Dorsolateral prefrontal cortex (tissue), 122 donors: ENCODE measurements at places on chromosomes 3 and 15. TPM values are rescaled to one million over a fixed set of nuclear protein-coding genes. Genes with fewer than 3 reads are reported as not detected.
A peak's percentile ranks its signal among the peaks of the same experiment; 100 is the strongest.

- peak; percentile 10 for DNase-seq
Observed at GRCh38 chr15:41417418-41418195, 712 bp downstream of the RTF1 start.

DNA sequence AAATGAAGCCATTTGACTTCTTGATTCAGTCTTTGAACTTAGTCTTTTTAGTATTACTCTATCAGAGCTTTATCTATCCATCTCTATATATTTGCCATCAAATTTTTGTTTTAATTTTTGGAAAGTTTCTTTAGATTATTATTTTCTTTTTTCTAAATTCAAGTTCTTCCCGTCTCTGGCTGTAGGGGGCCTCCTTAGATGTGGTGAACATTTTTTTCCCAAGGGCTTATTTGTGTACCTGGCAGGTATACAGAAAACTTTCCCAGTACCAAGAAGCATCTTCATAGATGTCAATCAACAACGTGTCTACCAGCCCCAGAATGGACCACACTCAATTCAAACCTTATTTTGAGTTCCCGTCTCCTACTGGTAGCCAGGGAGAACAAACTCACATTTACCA is 486.8 kb upstream of the CNTN4 start:
- no peak for DNase-seq

DNA sequence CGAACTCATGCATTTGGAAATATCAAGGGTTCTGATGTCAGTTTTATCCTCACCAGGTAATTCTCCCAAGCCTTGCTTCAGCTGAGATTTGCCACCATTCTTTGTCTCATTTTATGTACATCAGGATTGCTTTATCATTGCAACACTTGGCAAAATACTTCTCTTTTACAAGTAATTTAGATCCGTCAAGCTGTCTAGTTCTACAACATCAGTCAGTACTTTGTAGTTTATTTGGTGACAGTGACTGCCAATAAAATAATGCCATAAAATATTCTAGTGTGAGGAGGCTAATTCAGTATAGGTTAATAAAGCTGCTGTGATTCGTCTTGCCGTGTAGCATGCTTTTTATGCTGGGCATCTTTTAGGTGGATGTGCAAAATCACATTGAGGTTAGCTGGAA is 565.3 kb upstream of the SGO1 start:
- no peak for DNase-seq

DNA sequence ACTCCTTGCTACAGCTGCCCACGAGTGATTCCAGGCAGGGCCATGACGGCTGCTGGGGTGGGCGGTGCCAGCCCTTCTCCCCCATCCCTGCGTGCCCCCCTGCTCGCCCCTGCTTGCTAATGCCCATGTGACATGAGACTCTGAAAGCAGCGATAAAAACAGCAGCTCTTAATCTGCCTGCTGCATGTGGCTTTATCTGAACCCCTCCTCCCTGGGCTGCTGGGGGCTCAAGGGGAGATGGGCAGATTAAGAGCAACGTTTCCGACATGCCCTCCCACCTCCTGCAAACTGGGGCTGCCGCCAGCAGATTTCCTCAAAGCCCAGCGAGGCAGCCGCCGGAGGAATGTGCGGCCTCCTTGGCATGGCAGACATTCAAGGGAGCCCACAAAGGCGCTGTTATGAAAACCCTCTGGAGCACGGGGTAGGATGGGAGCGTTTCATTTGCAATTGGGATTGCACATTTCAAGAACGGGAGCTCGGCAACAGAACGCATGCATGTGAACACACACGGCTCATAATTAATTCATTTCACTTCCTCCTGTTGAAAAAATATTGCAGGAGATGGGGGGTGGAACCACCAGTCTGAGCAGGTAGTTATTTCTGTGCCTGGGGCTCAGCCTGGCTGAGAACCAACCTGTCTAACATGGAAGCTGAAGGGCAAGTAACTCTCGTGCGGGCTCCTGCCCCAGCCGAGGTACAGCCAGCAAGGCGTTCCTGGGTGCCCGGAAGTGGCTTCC is 504.2 kb upstream of the PROK2 start:
- DNase-seq, result peak; percentile 78

- no peak for DNase-seq
Observed at GRCh38 chr3:197029511-197030167, at the start of gene MELTF. Gene MELTF (minus strand): TSS chr3:197029817. CDS start chr3:197029702, 115 bp downstream.

GRCh38 chr3:191340966-191341365 is 10.6 kb upstream of the UTS2B start:
- no peak for DNase-seq

DNA sequence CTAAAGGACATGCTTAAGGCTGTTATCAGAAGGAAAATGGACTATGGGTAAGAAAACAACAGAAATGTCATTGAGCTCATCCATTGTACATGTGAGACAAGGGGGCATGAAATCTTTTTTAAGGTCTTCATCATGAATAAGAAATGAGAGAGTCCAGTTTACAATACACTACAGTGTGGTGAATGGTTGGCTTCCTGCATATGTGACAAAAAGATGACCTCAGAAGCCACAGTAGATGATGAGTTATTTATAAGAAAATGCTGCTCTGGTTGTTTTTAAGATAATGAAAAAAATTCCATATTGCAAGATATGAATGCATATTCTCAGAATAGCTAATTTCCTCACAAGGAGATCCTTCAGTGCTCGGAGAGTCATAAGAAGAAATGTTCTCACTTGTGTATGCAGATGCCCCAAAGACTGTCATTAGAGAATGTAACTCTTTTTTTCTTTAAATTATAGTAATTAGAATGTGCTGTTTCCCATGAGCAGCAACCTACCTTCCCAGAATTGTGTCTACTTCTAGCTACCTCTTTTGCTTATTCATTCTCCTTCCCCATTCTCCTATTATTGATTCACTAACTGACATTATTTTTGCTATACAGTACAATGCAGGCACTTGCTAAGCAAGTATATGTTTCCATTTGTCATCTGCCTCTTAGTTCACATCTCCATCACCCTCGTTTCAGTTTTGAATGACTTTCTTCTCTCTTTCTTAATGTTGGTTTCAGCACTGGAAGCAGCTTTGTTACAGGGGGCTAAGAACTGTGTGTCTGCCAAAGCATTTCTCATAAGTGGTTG is 152.0 kb upstream of the PEX5L start:
- DNase-seq, result no peak

- no peak for DNase-seq
Observed at GRCh38 chr15:61017109-61017508, 212.0 kb downstream of the RORA start.

- DNase-seq, result no peak
Observed at GRCh38 chr15:100143378-100143777, 198.4 kb downstream of the ADAMTS17 start.

DNA sequence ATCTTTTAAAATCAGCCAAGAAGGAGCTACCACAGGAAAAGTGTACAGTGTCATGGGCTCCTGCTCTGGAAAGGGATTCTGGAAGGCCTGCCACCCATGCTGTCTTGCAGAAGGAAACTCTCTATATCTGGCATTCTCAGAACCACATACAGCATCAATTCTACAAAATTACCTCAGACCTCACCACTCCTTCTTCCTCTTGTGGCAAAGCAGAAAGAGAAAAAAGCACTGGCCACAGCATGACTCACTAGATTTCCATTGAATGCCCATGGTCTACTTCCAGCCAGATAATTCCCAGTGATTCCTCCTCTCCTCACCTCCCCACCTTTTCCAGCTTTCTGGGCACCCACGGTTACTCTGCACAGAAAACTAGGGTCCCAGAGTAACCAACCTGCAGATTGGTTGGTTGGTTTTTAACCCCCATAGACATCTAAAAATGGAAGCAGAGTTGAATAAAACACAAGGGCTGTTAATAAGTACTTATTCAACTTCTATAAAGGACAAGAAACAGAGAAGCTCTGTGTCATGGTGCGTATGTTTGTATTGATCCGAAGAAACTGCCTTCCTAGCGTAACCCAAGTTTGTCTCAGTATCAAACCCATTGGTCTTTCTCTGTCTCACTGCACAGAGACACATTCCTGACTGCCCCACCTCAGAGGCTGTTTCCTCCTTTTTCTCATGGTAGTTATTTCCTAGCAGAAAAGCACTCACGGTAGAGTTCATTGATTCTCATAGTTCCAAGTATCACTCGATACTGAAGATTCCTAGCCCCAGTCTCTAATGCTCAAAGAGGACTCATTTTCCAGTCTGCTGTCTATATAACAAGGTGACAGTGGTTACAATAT is 67.7 kb downstream of the LDHAL6B start:
- no peak for DNase-seq

The HRG gene
- not detected for total RNA-seq

The KLF15 gene
- 32.1 TPM for total RNA-seq

The DUT gene
- 69.5 TPM for total RNA-seq
